ENCODE measurements at places on chromosomes 11 and 22. TPM values are rescaled to one million over a fixed set of nuclear protein-coding genes. Genes with fewer than 3 reads are reported as not detected.

VPREB1 gene
- not detected for total RNA-seq

MOGAT2 gene
- total RNA-seq, result 0.12 TPM

APOBEC3G gene
- total RNA-seq, result 103 TPM

ANO3 gene
- total RNA-seq, result not detected

HBD gene
- total RNA-seq, result not detected

UPK3A gene
- not detected for total RNA-seq

GRCh38 chr11:130037058-130037457 is 32.6 kb upstream of the APLP2 start:
- no peak overlapping the region for H3K4me3 ChIP-seq
- no peaks in the 10 kb centered on the region for H3K4me1 ChIP-seq
- no peaks in the 10 kb centered on the region for H3K36me3 ChIP-seq
- H3K27me3 ChIP-seq, result peaks cover 8% of the 10 kb centered on the region
- no peak for DNase-seq

- no peaks in the 10 kb centered on the region for H3K4me1 ChIP-seq
- no peak for DNase-seq
- H3K4me3 ChIP-seq, result no peak overlapping the region
- no peaks in the 10 kb centered on the region for H3K27me3 ChIP-seq
- no peaks in the 10 kb centered on the region for H3K36me3 ChIP-seq
- H3K27ac ChIP-seq, result no peak overlapping the region
Observed at GRCh38 chr11:38356255-38356654, 1758.2 kb upstream of the RAG2 start.

DNA sequence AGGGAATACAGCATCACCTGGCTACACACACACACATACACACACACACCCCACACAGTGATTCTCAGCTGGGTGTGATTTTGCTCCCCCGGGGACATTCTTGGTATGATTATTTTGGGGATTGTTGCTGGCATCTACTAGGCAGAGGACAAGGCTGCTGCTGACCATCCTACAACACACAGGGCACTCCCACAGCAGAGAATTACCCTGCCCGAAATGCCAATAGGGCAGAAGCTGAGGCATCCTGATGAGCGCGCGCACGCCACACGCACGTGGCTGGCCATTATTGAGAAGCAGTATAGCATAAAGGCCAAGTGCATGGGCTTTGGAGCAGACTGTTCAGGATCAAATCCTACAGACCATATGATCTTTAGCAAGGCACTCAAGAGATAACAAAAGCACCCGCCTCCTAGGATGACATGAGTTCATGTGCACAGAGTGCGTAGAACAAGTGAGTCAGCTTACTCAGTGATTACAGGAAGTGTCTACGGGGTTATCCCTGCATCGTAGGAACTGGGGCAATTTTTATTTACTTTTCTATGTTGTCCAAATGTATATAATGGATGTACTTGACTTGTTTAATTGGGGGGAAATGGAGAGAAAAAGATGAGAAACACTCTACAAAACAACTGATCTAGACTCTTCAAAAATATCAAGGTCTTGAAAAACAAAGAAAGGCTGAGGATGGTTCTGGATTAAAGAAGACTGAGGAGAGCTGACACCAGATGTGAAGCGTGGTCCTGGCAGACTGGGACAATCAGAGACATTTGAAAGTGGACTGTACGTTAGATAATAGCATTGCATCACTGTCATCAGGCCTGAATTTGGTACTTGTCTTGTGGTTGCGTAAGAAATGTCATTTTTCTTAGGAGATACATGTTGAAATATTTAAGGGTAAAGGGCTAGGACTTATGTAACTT is 7.2 kb upstream of the EHD1 start:
- DNase-seq, result no peak
- no peaks in the 10 kb centered on the region for H3K27me3 ChIP-seq
- H3K36me3 ChIP-seq, result no peaks in the 10 kb centered on the region
- H3K4me1 ChIP-seq, result peaks cover 21% of the 10 kb centered on the region
- no peak overlapping the region for H3K27ac ChIP-seq

DNA sequence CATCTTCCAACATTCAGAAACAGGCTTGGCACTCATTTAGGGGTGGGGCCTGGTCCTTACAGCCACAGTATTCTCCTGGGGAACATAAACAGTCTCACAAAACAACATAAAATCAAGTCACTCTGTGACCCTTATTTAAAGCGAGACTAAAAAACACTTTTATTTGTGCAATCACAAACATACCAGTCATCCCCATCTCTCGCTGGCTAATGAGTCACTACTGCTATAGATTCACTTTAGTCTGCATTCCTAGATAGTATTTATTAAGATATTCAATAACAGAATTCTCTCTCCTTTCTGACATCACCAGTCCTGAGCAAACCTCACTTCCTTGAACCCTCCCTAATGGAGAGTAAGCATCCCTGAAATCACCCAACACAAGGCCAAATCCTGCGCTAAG is 68.0 kb downstream of the ZBTB44 start:
- no peaks in the 10 kb centered on the region for H3K27me3 ChIP-seq
- H3K36me3 ChIP-seq, result no peaks in the 10 kb centered on the region
- DNase-seq, result no peak

- DNase-seq, result no peak
- no peaks in the 10 kb centered on the region for H3K27me3 ChIP-seq
- H3K36me3 ChIP-seq, result no peaks in the 10 kb centered on the region
- H3K27ac ChIP-seq, result no peak overlapping the region
- no peaks in the 10 kb centered on the region for H3K4me1 ChIP-seq
Observed at GRCh38 chr11:38014405-38014804, 1416.4 kb upstream of the RAG2 start.

- H3K4me1 ChIP-seq, result peaks cover 60% of the 10 kb centered on the region
Observed at GRCh38 chr11:44945666-44946065, 5.0 kb downstream of the TP53I11 start.

DNA sequence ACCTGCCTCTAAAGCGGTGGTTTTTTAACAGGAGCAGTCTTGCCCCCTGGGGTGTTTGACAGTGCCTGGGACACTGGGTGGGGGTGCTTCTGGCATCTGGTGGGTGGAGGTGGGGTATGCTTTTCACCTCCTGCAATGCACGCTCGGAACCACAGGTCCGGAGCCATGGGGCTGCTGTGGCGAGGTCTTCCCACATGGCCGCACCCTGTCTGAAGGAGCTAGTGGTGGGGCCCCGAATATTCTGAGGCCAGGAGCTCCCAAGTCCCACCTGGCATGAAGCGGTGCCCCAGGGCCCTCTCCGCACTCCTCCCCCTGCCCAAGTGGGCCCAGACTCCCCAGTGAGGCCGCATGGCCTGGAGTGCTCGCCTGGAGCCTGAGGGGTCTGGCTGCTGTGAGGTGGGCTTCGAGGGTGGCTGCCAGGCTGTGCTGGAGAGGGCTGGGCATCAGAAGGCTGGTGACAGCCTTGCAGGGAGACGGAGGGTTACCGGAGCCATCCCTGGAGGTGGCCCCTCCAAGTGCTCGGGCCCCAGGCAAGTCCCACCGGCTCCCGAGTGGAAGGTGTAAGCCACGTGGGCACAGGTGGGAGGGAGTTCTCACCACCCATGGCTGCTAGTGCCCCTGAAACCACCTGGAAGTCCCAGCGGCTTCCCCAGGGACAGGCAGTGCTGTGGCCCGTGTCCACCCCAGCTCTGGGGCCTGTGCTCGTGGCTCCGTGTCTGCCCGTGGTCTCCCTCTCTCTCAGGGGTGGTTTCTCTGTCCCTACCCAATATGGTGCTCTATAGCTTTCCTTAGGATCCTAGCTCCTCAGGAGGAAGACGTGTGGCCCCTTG is 15.1 kb downstream of the TBX1 start:
- peaks cover 31% of the 10 kb centered on the region for H3K4me1 ChIP-seq
- peaks cover 17% of the 10 kb centered on the region for H3K27me3 ChIP-seq
- H3K4me3 ChIP-seq, result no peak overlapping the region
- no peak overlapping the region for H3K27ac ChIP-seq
- H3K36me3 ChIP-seq, result no peaks in the 10 kb centered on the region
- no peak for DNase-seq

DNA sequence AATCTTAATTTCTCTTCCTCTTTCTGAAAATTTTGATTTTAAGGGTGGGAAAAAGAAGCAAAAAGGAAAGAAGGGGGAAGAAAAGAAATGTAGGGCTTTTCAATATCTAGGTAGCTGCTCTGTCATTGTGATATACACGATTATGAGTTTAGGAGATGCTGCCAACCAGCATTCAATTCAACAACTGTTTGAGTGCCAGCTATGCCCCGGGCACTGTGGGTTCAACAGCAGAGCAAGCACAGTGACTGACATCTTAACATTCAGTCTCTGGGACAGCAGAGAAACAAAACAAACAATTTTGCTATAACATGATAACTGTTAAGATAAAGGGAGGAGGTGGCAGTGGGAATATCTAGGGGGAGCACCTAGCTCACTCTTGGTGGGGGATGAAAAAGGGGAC is 91.6 kb downstream of the DBX1 start:
- no peaks in the 10 kb centered on the region for H3K27me3 ChIP-seq
- no peak overlapping the region for H3K4me3 ChIP-seq
- H3K27ac ChIP-seq, result no peak overlapping the region
- H3K36me3 ChIP-seq, result no peaks in the 10 kb centered on the region

DNA sequence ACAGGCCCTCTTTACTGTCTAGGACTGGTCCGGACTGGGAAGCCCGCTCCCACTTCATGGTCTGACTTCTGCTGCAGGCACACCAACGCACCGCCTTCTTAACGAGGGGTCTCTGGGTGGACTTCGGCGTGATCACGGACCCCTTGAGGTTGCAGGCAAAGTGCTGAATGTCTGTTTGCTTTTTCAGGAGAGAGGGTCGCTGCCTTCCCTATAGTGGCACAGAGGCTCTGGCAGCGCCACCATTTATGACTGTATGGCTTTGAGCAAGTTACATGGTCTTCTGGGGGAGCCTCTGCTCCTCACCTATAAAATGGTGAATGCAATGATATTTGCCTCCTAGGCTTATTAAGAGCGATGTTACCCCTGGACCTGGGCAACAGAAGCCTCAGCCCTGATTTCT is 1.4 kb upstream of the SCN4B start:
- peaks cover 12% of the 10 kb centered on the region for H3K4me1 ChIP-seq
- no peak overlapping the region for H3K4me3 ChIP-seq
- no peak overlapping the region for H3K27ac ChIP-seq

DNA sequence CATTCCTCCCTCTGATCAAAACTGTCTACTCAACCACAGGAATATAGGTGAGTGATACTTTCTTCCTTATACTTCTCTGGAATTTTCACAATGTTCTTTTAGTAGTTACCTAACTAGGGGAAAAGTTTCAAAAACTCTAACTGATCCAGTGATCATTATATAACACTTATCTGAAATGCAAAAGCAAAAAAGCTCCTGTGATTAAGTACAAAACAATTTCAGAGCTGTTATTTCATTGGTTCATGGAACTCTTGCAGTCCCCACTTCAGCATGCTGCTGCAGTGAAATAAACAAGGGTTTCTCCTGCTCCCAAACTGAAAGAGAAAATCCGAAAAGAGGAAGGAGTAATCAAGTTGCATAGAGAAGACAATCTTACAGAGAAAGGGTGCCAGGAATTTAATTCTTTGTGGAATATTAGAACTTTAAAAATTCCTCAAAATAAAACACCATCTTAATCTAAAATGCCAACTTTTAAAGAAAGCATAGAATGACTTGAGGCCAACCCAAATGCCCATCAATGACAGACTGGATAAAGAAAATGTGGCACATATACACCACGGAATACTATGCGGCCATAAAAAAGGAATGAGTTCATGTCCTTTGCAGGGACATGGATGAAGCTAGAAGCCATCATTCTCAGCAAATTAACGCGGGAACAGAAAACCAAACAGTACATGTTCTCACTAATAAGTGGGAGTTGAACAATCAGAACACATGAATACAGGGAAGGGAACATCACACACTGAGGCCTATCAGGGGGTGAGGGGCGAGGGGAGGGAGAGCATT is 20.3 kb downstream of the PPP2R1B start:
- no peak for DNase-seq
- peaks cover 82% of the 10 kb centered on the region for H3K36me3 ChIP-seq
- H3K4me3 ChIP-seq, result no peak overlapping the region
- no peaks in the 10 kb centered on the region for H3K4me1 ChIP-seq

- H3K36me3 ChIP-seq, result no peaks in the 10 kb centered on the region
- H3K27me3 ChIP-seq, result no peaks in the 10 kb centered on the region
- H3K4me3 ChIP-seq, result no peak overlapping the region
Observed at GRCh38 chr11:34732831-34733230, 111.9 kb downstream of the EHF start.

DNA sequence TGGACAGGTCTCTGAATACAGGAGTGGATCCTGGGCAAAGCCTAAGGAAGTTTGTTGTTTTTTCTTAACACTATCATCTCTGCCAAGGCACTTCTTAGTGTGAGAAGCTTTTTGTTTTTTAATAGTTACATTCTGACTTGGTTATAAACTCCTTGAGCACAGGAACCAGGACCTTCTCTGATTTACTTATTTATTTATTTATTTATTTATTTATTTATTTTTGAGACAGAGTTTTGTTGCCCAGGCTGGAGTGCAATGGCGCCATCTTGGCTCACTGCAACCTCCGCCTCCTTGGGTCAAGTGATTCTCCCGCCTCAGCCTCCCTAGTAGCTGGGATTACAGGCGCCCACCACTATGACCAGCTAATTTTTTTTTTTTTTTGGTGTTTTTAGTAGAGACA is 11.0 kb downstream of the RNF185 start:
- H3K4me1 ChIP-seq, result no peaks in the 10 kb centered on the region
- no peak overlapping the region for H3K4me3 ChIP-seq

DNA sequence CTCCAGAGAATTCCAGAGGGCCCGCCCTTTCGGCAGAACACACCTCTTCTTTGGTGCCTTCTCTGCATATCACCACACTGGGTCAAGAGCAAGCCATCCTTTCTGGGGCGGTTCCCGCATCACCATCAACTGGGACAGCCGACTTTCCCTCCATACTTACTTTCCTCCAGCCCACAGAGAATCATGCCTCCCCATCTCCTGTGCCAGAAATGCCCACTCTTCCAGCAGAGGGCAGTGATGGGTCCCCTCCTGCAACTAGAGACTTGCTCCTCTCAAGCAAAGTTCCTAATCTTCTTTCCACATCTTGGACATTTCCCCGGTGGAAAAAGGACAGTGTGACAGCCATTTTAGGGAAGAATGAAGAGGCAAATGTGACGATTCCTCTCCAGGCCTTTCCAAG is 157.7 kb downstream of the C11orf91 start:
- H3K27me3 ChIP-seq, result peaks cover 2% of the 10 kb centered on the region
- no peak overlapping the region for H3K4me3 ChIP-seq
- no peaks in the 10 kb centered on the region for H3K4me1 ChIP-seq

DNA sequence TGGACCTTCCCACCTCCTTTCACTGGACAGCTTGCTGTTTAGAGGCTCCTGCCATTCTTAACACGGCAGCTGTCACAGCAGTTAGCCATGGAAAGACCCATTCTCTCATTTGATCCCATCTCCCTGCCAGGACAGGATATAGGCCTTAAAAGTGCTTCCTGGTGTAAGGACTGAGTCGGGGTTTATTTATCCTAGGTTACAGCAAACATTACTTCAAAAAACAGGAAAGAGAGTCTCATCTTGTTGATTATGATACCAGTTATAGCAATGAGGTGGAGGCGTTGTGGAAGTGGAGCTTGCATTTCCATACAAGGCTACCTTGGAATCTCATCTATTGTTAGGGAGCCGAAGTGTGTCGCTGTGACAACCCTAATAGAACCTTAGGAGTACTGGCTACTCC is 17.4 kb upstream of the ETS1 start:
- no peaks in the 10 kb centered on the region for H3K27me3 ChIP-seq
- H3K4me1 ChIP-seq, result peaks cover 59% of the 10 kb centered on the region
- H3K36me3 ChIP-seq, result no peaks in the 10 kb centered on the region

- H3K4me3 ChIP-seq, result no peak overlapping the region
- no peak for DNase-seq
Observed at GRCh38 chr11:114308689-114309089, 12.5 kb downstream of the NNMT start.

Data from B cell (primary cell).